ENCODE measurements at places on chromosomes 1 and 21. TPM values are rescaled to one million over a fixed set of nuclear protein-coding genes. Genes with fewer than 3 reads are reported as not detected.

- no peak overlapping the region for H3K27ac ChIP-seq
- H3K4me1 ChIP-seq: no peaks in the 10 kb centered on the region
- no peaks in the 10 kb centered on the region for H3K27me3 ChIP-seq
- H3K36me3 ChIP-seq: no peaks in the 10 kb centered on the region
- H3K4me3 ChIP-seq: no peak overlapping the region
Measured at GRCh38 chr1:54095546-54096226, 42.3 kb downstream of the TCEANC2 start.

- no peak overlapping the region for H3K27ac ChIP-seq
- DNase-seq: no peak
- no peaks in the 10 kb centered on the region for H3K4me1 ChIP-seq
- no peak overlapping the region for H3K4me3 ChIP-seq
- no peaks in the 10 kb centered on the region for H3K27me3 ChIP-seq
- H3K36me3 ChIP-seq: no peaks in the 10 kb centered on the region
Measured at GRCh38 chr1:173410794-173411236, 66.3 kb upstream of the PRDX6 start.

DNA sequence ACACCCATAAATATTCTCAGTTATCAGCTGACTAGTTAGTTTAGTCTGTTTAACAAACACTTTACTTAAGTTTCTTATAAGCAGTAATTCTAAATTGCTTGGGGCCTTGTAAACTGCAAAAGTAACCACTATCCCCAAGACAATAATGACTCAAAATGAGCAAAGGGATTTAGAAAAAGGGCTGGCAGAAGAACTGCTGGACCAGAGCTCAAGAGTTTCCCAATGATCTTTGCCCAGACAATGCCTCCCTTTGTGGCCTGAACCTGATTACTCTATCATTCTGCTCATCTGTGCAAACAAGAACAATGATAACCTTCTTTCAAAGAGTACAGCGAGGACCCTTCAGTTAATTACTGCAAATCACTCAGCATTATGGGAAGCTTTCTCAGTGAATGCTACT, 123.5 kb downstream of the TIAM1 start:
- H3K27ac ChIP-seq: no peak overlapping the region
- H3K4me1 ChIP-seq: no peaks in the 10 kb centered on the region
- no peaks in the 10 kb centered on the region for H3K27me3 ChIP-seq
- DNase-seq: no peak
- H3K36me3 ChIP-seq: no peaks in the 10 kb centered on the region
- no peak overlapping the region for H3K4me3 ChIP-seq

Gene EFNA3
- total RNA-seq: 3.2 TPM

GRCh38 chr21:24369746-24370145, 1237.5 kb downstream of the MRPL39 start:
- H3K27ac ChIP-seq: no peak overlapping the region
- H3K4me3 ChIP-seq: no peak overlapping the region
- H3K36me3 ChIP-seq: no peaks in the 10 kb centered on the region
- no peak for DNase-seq

Gene LINGO4
- not detected for total RNA-seq

DNA sequence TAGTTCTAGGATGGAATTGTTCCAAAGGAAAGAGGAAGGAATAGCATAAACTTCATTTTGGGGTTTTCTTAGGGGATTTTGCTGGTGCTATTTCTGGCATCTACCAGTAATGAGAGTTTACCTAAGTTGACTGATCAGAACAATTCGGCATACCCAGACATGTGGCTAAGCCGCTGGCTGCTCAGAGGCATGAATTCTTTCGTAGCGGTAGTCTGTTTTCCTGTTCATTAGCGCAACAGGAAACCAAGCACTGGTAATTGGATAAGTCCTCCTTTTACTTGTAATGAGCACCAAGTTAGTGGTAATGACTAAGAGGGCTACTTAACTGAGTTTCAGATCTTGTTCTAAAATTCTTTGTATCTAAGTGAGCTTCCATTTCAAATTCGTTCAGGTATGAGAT, 38.6 kb downstream of the C21orf91 start:
- no peaks in the 10 kb centered on the region for H3K27me3 ChIP-seq
- H3K4me1 ChIP-seq: no peaks in the 10 kb centered on the region
- peaks cover 2% of the 10 kb centered on the region for H3K36me3 ChIP-seq
- DNase-seq: no peak
- H3K27ac ChIP-seq: no peak overlapping the region
- H3K4me3 ChIP-seq: no peak overlapping the region

DNA sequence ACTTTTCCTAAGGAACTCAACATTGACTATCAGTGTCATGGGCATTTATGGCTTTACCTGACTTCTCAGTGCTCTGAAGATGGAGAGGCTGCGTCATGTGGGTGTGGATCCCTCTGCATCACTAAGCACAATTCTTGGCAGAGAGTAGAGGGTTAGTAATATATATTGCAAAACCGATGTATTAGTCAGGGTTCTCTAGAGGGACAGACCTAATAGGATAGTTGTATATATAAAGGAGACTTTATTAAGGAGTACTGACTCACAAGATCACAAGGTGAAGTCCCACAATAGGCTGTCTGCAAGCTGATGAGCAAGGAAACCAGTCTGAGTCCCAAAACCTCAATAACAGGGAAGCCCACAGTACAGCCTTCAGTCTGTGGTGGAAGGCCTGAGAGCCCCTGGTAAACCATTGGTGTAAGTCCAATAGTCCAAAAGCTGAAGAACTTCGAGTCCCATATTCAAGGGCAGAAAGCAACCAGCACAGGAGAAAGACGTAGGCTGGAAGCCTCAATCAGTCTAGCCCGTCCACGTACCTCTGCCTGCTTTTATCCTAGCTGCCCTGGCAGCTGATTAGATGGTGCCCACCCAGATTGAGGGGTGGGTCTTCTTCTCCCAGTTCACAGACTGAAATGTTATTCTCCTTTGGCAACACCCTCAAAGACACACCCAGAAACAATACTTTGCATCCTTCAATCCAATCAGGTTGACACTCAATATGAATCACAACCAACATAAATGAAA, 159.7 kb upstream of the NRIP1 start:
- no peak overlapping the region for H3K27ac ChIP-seq
- H3K4me1 ChIP-seq: no peaks in the 10 kb centered on the region
- no peaks in the 10 kb centered on the region for H3K27me3 ChIP-seq
- no peak overlapping the region for H3K4me3 ChIP-seq

- H3K36me3 ChIP-seq: no peaks in the 10 kb centered on the region
- H3K4me3 ChIP-seq: no peak overlapping the region
- no peaks in the 10 kb centered on the region for H3K27me3 ChIP-seq
- peaks cover 3% of the 10 kb centered on the region for H3K4me1 ChIP-seq
Measured at GRCh38 chr21:41653954-41654491, 112.8 kb downstream of the RIPK4 start.

DNA sequence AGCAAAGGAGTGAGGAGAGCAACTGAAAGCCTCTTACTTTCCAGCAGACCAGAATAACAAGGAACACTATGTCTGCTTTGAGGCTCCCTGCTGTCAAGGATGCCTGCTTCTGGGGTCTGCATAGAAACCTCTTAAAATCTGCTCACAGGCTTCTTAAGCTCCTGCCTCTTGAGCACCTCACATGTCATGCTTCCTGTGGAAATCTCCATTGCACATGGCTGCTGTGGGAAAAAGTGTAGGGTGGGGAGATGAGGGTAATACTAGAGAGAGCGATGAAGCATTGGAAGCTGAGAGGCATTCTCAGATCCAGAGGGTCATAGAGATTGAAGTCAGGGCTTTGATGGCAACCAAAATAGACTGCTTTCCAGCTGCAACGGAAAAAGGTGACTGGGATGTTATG, 6.2 kb upstream of the HLX start:
- no peaks in the 10 kb centered on the region for H3K36me3 ChIP-seq
- no peak overlapping the region for H3K4me3 ChIP-seq
- no peaks in the 10 kb centered on the region for H3K4me1 ChIP-seq
- no peaks in the 10 kb centered on the region for H3K27me3 ChIP-seq

- no peak overlapping the region for H3K27ac ChIP-seq
- H3K36me3 ChIP-seq: no peaks in the 10 kb centered on the region
- DNase-seq: no peak
- H3K4me1 ChIP-seq: no peaks in the 10 kb centered on the region
- H3K27me3 ChIP-seq: no peaks in the 10 kb centered on the region
Measured at GRCh38 chr1:209825591-209826434, 2.0 kb upstream of the UTP25 start.

DNA sequence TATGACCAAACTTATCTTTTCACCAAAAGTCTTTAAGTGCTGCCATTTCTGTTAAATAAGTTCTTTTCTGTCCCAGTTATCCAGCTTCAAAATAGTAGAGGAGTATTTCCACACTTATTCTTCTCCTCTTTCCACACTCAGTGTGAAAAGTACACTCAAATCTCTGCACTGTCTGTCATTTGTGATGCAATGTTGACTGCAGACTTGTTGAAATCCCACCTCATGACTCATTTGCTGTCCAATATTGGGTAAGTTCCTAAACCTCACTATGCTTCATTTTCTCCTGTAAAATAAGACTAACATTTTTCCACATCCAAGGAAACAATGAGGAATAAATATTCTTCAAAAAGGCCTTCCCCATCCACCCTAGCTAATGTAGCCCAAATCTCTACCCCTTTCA, 17.5 kb downstream of the LRRIQ3 start:
- no peak overlapping the region for H3K4me3 ChIP-seq
- H3K36me3 ChIP-seq: no peaks in the 10 kb centered on the region
- no peak for DNase-seq
- no peaks in the 10 kb centered on the region for H3K4me1 ChIP-seq
- no peaks in the 10 kb centered on the region for H3K27me3 ChIP-seq

GRCh38 chr1:95407131-95407885, 173.3 kb downstream of the RWDD3 start:
- no peak overlapping the region for H3K4me3 ChIP-seq
- H3K27me3 ChIP-seq: no peaks in the 10 kb centered on the region
- H3K4me1 ChIP-seq: no peaks in the 10 kb centered on the region
- DNase-seq: no peak
- no peak overlapping the region for H3K27ac ChIP-seq
- H3K36me3 ChIP-seq: no peaks in the 10 kb centered on the region

Gene IFI44
- 52.7 TPM for total RNA-seq

- no peaks in the 10 kb centered on the region for H3K36me3 ChIP-seq
- no peak for DNase-seq
- H3K4me3 ChIP-seq: no peak overlapping the region
- H3K27ac ChIP-seq: no peak overlapping the region
Measured at GRCh38 chr1:111743679-111744101, 4.5 kb upstream of the INKA2 start.

DNA sequence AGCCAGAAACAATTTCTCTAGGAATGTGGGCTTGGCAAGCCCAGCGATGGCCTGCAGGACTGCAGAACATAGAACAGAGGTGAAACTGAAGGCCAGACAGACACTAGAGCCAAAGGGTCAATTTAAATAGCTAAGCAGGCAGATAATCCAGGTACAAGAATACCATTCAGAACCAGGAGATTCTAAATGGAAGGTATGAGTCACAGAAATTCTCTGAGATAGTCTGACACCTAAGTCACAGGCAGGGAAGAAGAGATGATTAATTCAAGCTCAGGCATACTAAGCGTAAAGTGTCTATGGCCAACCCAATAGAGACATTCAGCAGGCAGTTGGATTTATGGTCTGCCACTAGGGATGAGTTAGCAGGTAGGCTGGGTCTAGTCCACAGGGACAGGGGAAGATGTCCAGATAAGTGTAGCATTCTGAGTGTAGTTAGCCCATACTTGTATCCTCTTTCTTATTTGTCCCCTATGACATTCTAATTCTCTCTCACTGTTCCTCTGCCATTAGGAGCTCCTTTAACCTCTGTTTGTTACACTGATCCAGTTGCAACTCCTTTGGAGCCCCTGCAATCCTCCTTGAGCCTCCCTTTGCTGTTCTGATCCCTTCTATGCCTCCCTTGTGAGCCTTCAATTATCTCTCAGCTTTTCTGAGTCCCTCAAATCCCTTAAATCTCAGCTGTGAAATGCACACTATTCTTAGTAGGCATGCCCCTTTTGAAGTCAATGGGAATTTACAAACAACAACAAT, 383.8 kb downstream of the LMO4 start:
- DNase-seq: no peak
- no peaks in the 10 kb centered on the region for H3K27me3 ChIP-seq
- no peak overlapping the region for H3K4me3 ChIP-seq
- no peak overlapping the region for H3K27ac ChIP-seq
- no peaks in the 10 kb centered on the region for H3K4me1 ChIP-seq

Gene OR2AK2
- total RNA-seq: not detected

DNA sequence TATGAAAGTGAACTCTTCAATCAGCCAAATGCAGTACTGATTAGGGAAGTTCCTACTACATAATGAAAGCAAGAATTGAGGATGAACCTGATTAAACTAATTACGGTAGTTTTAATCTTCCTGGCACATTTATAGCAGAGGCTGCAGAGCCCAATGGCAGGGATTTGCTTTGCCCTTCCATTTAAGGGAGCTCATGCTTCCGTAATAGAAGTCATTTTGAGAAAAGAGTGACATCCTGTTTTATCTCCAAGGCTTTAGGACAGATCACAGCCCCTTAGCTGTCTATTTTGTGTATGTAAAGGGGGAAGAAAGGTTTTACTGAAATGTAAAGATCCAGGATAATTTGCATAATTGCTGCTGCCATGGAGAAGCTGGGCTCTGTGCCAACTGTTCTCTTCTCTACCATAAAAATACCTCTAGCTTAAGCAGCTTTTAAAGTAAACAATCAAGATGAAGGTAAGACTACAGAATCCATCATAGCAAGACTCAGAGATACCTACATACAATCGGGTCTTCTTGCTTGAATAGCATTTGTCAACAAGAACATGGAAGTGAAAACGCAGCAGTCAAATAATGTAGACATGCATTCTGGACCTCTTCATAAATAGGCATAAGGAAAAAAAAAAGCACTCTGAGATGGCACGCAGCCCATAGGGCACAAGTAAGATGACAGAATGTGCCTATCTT, 62.5 kb downstream of the ASH1L start:
- H3K27me3 ChIP-seq: no peaks in the 10 kb centered on the region
- no peaks in the 10 kb centered on the region for H3K36me3 ChIP-seq
- H3K4me1 ChIP-seq: no peaks in the 10 kb centered on the region
- no peak overlapping the region for H3K27ac ChIP-seq

Gene METTL13
- 15.3 TPM for total RNA-seq

DNA sequence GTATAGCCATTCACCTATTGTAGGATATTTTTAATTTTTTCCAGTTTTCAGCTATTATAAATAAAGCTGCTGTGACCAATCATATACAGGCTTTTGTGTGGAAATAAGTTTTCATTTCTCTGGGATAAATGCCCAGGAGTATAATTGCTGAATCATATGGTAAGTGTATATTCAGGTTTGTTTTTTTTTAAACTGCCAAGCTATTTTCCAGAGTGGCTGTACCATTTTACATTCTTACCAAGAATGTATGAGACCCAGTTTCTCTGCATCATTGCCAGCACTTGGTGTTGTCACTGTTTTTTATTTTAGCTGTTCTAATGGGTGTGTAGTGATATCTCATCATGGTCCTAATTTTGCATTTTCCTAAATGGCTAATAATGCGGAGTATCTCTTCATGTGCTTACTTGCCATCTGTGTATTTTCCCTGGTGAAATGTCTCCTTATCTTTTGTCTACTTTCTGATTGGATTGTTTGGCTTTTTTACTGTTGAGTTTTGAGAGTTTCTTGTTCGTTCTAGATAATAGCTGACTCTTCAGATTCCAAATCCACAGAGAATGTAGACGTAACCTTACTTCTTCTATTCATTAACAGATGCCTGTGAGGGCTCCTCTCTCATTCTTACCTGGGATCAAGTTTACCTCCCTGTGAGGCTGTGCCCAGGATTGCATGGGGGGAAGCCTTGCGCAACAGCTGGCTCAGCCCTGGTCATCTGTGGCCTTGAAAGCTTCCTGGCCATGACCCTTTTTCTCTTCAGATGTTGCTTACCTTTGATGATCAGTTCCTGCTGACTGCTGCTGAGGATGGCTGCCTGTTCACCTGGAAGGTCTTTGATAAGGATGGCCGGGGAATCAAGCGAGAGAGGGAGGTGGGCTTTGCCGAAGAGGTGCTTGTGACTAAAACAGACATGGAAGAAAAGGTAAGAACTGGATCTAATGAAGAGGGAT, 42.6 kb downstream of the CFAP57 start:
- no peaks in the 10 kb centered on the region for H3K27me3 ChIP-seq
- H3K4me3 ChIP-seq: no peak overlapping the region
- DNase-seq: no peak
- no peaks in the 10 kb centered on the region for H3K36me3 ChIP-seq
- no peaks in the 10 kb centered on the region for H3K4me1 ChIP-seq

Gene SLC35D1
- total RNA-seq: 14.1 TPM

All from aorta (tissue), 5 donors.